ENCODE measurements at places on chromosomes 3 and 15. TPM values are rescaled to one million over a fixed set of nuclear protein-coding genes. Genes with fewer than 3 reads are reported as not detected.

- DNase-seq: no peak
These were observed 99.1 kb downstream of the UBE2E2 start for GRCh38 chr3:23302271-23302670.

- DNase-seq: no peak
These were observed 47.6 kb upstream of the ARF4 start for GRCh38 chr3:57644740-57645139.

DNA sequence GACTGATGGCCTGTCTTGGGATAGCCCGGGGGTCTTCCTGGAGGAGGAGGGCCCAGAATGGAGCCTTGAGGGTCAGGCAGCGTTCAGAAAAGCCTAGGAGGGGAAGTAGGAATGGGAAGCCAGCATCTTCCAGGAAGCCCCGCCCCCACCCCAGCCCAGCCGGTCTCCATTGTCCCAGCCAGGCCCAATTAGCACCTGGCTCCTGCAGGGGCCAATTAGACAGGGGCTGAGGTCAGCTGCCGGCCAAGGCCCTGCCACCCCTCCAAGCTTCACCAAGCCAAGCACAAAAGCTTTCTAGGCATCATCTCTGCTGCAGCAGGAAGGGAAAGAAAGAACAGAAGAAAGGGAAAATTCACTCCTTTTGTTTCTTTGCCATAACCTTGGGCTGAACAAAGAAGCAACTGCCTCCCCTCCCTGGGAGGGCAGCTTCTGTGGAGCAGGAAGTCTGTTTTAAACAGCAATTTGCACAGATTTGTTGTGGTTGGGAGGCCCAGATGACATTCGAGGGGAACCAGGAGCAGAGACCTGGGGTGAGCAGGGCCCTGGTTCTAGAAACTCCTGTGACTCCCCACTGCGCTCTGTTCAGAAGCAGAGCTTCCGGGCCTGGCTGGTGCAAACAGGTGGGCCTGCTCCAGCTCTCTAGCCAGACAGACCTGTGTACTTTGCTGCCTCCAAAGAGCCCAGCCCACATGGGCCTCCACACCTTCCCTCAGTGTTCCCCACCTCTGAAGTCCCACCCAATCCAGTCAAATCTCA lies 47.7 kb downstream of the CYP11A1 start:
- peak; percentile 73 for DNase-seq

The GPR176 gene
- polyA plus RNA-seq: 4.4 TPM

DNA sequence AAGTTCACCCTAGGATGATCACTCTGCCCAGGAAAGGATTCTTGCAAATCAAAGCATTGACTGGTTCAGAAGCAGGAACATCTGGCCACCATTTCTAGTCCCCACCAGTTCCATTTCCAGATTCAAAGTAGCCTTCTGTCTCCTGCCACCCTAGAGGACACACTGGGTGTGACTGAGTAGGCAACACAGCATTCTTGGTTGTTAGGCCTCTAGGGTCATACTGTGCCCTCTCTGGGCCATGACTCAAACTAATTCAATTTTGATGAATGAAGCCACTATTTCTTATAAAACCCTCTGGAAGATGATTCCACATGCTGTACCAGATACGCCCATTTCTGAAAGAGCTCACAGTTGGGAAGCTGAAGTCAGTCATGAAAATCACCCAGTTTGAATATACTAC lies 69.7 kb downstream of the WDR76 start:
- DNase-seq: no peak

Data from muscle of back (tissue), 13 donors.